ENCODE measurements at places on chromosomes 13 and 19.

DNA sequence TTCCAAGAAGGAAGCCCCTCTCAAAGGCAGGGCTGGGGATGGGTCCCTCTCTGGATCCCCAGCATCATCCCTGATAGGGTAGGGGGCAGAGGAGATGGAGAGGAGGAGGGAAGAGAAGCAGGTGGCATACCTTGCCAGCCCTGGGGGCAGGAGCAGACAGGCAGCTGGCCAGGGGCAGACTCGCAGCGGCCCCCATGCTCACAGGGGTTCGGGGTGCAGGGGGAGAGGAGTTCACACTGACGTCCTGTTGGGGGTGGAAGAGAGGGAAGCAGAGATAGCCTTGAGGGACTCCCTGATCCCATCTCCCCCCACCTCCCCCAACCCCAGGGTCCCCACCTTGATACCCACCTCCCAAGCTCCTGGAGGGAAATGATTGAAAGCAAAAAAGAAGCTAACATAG is 16.0 kb downstream of the NOTCH3 start:
- no peak for DNase-seq

DNA sequence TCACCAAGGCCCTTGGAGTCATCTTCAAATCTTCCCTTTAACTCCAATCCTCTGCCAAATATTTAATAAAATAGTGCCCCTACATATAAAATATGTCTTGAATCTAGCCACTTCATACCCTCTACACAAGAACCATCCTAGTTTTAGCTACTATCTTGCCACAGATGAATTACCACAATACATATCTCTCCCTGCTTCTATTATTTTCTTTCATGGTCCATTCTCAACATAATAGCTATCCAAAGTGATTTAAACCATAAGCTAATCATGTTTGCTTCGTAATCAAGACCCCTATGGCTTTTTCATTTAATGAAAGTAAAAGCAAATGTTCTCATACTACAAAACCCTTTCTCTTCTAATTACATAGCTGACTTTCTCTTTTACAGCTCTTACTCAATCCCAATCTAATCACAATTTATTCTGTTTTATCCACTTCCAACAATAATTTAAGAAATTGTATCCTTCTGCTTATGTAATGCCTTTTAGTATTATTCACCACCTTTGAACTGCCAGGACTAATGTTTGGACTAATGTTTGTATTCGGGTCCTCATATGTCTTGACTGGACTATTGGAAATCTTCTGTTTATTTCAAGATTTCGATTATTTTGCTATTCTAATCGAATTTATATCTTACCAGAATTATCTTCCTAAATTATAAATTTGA is 412.0 kb downstream of the SLITRK1 start:
- DNase-seq: no peak

DNA sequence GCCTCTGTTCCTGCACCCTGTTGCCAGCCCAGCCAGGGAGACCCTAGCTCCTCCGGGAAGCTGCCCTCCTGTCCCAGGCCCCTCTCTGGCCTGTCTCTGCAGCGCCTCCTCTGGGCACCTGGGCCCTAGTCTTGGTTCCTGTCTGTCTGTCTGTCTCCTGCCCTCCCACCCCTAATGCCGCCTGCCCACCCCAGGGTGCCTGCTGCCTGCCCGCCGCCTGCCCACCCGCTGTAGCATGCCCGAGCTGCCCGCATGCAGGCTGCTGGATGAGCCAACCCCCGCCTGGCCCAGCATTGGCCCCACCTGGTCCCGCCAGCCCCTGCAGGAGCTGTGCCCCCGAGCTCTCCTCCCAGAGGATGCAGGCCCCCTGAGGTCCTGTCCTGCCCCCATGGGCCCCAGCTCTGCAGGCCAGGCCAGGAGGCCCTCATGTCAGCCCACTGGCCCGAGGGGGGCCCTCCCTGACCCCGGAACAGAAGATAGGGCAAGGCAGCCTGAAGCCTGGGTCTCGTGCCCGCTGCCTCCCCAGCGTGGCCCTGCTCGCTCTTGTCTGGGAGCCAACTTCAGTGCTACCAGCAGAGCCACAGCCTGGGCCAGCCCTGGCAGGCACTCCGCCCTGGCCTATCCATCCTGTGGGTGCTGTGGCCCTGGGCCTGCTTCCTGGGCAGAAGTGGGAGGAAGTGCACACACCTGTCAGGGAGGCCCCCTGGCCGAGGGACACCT is 5.2 kb downstream of the MAP2K7 start:
- DNase-seq: peak; percentile 53

- DNase-seq: no peak
Measured at GRCh38 chr19:12660980-12661379, 5.6 kb downstream of the MAN2B1 start.

DNA sequence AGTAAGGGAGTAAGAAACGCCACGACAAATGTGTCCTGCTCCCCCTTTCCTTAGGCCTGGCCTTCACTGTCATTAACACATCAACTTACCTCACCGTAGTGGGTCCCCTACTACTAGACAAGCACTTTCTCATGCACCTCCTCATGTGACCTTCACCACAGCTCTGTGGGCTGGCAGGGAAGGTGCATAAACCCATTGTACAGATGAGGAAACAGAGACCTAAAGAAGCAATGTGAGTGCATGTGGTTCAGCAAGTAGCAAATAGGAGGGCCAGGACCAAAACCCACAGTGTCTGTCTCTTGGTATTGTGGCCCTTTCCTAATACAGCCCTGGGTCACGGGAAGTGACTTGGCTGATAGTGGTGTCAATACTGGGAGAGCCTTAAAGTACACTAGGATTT is 5.3 kb downstream of the CCDC70 start:
- no peak for DNase-seq

GRCh38 chr13:33227927-33228647 is 57.5 kb downstream of the STARD13 start:
- no peak for DNase-seq

DNA sequence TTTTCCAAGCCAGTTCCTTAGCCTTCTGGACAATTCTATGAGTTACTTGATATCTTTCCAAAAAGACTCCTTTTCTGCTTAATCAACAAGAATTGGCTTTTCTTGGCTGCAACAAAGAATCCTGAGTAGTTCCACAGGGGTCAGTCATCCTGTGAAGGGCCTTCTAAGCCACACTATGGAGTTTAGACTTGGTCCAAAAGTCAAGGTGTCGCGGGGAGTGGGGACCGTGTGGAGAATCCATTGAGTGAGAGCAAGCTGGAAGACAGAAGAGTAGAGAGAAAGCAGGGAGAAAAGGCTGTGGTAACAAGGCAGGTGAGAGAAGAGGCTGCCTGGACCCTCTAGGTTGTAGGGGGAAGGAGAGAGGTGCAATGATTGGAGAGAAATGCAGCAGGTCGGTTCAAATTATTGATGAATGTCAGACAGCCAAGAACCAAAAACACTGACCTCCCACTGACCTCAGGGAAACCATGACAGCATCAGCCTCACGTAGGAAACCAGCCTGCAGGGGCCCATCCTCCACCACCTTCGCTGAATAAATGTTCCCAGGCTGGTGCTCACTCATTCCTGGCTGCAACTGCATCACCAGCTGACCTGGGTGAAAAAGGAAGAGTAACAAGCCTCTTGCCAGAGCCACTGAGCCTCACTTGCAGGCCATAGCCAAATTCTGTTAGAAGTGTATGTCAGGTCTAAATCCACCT is 7.1 kb upstream of the IFT88 start:
- no peak for DNase-seq

DNA sequence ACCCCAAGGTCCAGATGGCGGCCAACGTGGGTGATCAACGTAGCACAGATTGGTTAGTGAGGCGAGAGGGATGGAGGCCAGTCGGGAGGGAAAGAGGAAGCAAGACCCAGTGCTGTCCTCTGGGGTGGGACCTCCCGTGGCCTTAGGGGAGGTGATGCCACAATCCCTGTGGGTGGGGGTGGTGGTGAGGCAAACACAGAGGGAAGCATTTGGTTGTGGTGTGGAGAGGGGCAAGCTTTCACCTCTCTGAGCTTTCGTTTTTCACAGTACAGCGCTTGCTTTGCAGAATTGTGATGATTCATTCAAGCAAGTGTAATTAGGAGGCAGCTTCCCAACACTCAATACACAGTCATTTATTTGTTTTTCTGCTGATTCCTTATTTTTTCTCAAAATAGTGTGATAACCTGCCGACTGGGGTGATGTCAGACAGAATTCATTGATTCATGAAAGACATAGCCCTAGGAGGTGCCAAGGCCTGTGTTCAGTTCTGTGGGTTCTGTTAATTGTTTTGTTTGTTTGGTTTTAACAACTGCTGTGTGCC is 2.4 kb downstream of the LENG8 start:
- no peak for DNase-seq

DNA sequence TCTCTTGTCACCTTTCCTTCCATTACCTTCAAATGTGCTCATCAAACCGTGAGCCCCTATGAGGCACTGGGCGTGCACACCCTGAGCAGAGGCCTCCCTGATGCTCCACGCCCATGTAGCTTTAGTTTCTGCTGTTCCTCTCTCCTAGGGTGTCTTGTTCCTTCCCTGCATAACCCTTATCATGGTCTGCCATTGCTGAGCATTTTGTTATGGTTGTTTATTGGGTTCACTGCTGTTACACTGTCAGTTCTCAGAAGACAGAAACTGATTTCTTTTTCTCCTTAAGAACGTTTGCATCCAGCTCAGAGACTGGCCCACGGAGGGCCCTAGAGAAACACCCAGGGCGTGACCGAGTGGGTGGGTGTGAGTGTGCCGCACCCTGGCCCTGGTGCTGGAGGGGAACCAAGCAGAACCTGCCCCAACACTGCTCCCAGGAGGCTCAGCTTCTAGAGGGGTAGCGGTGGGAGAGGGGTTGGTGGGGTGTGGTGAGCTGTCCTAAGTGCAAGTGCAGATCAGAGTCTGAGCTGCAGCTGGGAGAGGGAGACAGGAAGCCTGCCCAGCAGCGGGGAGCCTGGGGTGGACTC is 61.4 kb upstream of the URI1 start:
- DNase-seq: no peak

GRCh38 chr19:5192568-5192967 is 148.0 kb downstream of the PTPRS start:
- DNase-seq: no peak

- no peak for DNase-seq
Measured at GRCh38 chr13:48508011-48508410, 24.9 kb downstream of the RCBTB2 start.

- DNase-seq: no peak
Measured at GRCh38 chr13:44434766-44435141, 61.1 kb downstream of the SERP2 start.

DNA sequence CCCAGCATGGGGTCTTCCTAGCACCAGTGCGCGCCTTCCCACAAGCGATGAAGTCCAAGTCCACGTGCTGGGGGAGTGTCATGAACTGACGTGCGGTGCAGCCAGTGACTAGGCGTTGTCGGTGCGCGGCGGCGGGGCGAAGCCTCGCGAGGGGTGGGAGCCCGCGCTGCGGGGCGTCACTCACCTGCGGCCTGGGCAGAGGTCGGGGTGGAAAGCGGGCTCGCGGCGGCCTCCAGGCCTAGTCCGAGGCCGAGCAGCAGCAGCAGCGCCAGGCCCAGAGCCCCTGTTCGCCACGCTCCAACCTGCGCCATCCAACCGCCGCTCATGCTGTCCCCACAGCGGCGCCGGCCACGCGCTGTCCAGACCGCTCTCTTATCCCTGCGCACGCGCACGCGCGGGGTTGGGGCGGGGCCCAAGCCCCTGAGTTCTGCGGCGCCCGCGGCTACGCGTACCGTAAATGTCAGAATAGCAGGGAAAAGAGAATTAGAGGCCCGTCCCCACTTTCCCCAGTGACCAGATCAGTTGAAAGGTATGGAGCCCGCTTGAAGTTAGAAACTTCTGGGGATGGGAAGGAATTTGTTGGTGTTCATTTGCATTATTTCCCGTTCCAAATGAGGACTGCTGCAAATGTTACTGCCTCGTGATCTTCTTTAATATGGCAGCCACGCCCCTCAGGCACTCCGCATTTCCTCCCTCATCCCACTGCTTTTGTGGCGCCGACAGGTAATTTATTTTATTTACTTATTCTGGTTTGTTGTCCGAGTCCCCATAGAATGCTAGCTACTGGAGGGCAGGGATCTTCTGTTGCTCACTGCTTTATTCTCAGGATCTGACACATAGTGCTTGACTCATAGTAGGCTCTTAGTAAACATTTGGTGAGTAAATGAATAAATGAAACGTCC is at the start of gene CD320:
Gene CD320, minus strand, starts transcription at position 394 of the 902 bp plus-strand sequence. Its CDS starts 68 bp downstream, at position 326.
- peak; percentile 94 for DNase-seq

DNA sequence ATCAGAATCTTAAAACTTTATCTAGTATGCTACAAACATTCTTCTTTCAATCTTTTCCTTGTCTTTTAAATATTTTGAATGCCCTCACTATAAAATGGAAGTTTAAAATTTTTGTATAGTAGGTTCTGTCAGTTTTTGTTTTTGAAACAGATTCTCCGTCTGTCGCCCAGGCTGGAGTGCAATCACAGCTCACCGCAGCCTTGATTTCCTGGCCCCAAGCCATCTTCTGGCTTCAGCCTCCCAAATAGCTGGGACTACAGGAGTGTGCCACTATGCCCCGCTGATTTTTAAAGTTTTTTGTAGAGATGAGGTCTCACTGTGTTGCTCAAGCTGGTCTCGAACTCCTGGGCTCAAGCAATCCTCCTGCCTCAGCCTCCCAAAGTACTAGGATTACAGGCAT is 20.7 kb downstream of the PHF11 start:
- no peak for DNase-seq

- DNase-seq: no peak
Measured at GRCh38 chr13:91572439-91572838, 174.0 kb downstream of the GPC5 start.

- peak; percentile 49 for DNase-seq
Measured at GRCh38 chr13:25232937-25233515, 54.3 kb downstream of the MTMR6 start.

GRCh38 chr19:57210381-57210780 is 19.1 kb downstream of the ZNF264 start:
- peak; percentile 88 for DNase-seq

DNA sequence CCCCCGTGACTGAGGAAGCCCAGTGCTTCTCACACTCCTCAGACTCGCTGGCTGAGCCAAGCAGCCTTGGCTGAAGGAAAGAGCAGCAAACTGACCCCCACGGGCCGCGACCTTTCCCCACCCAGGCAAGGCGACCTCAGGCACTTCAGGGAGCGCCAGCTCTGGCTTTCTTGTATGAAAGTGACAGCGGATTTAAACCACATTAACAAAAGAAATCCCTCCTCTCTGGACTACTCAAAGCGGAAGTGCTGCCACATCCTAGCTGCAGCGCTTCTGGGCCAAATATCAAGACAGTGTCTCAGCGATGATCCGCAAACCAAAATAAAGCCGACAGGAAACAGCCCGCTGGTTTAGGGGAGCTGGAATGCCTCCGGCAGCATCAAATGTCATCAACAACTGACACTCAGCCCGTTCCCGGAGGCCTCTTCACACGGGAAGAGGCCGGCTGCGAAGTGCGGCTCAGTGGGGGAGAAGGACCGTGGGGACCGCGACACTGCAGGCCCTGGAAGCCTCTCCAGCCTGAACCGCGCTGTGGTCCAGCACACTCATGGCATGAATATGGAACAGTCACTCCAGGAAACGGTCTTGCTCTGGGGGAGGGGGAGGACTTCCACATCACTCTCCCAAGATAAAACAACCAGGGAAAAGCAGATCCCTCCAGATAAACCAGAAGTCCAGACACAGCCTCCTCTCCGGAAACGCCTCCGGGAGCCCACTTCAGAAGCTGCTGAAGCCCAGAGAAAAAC is 1.4 kb downstream of the RASA3 start:
- DNase-seq: peak; percentile 50

- DNase-seq: no peak
Measured at GRCh38 chr19:18685597-18686190, 2.2 kb downstream of the CRTC1 start.

- no peak for DNase-seq
Measured at GRCh38 chr13:38781539-38781938, 94.7 kb downstream of the FREM2 start.

All from cerebellum (tissue), 4 donors.